Stimulated activated CD8-positive, alpha-beta memory T cell treated with anti-CD3 and anti-CD28 coated beads, Interleukin-7, amount 100 ng/mL, for 24 hours (primary cell): ENCODE measurements at places on chromosomes 2 and 18.

GRCh38 chr2:153971250-153971649, 99.5 kb downstream of the GALNT13 start:
- no peak for DNase-seq

DNA sequence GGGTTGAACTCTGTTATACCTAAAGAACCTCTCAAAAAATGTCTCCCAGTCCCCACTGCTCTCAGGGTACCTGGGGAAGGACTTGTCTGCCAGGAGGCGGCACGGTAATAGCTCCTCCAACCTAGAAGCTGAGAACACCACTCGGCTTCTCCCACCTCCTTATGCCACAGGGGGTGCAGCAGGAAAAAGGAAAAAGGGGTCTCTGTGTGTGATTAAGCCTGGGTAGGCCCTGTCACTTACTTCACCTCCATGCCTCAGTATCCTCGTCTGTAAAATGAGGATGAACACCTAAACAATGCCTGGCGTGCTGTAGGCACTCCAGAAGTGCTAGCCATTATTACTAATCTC, 76.6 kb downstream of the EMX1 start:
- DNase-seq: no peak

DNA sequence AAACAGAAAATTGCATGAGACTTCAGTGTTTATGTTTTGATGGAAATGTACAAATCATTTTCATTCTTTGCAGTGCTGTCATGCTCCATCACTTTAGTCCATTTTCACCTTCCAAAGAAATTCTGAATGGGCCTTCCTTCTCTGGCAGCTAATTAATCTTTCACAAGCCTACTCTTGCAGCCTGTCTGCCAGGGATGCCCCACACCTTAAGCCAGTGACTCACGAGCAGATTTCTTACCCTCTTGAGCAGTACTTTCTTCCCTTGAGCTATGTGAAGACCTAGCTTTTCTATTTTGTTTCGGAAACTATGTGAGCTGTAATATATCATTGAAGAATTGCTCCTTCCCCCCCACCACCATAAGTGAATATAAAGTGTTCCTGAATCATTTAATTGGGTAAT, 404.3 kb upstream of the VWC2L start:
- DNase-seq: no peak

DNA sequence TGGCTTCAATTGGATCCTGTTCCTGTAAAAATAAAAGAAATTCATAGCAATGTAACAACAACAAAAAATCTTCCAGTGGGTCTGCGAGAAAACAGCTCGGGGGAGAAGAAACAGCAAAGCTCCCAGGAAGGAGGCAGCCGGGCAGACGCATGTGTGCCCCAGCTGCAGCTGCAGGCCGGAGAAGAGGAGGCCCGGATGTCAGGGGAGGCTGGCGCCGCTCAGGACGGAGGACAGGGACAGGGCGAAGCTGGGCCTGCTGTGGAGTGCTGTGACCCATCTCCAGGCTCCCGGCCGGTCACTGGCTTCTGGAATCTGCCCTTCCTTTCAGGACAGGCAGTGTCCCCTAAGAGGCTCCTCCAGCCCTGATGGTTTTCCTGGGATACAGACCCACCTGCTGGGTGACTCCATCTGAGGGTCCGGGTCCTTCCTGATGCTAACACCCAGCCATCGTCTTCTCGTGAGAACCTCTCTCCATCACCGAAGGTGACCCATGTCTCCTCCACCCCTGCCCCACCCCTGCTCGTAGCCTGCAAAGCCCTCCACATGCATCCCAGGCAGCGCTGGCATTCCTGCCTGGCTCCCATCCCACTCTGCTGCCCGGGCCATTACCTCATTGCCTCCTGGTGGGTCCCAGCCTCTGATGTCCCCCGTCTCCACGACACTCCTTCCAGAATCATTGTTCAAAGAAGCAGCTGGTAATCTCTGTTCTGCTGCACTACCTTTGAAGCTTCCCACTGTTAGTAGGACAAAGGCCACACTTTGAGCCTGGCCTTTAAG, 145.4 kb upstream of the TWIST2 start:
- no peak for DNase-seq

GRCh38 chr2:6394276-6394675, 471.4 kb downstream of the CMPK2 start:
- no peak for DNase-seq

GRCh38 chr18:45024357-45025088, 343.8 kb downstream of the SETBP1 start:
- no peak for DNase-seq

GRCh38 chr2:26904839-26905238, 56.9 kb downstream of the DPYSL5 start:
- no peak for DNase-seq

- no peak for DNase-seq
Observed at GRCh38 chr18:54250846-54251261, 18.5 kb upstream of the POLI start.

DNA sequence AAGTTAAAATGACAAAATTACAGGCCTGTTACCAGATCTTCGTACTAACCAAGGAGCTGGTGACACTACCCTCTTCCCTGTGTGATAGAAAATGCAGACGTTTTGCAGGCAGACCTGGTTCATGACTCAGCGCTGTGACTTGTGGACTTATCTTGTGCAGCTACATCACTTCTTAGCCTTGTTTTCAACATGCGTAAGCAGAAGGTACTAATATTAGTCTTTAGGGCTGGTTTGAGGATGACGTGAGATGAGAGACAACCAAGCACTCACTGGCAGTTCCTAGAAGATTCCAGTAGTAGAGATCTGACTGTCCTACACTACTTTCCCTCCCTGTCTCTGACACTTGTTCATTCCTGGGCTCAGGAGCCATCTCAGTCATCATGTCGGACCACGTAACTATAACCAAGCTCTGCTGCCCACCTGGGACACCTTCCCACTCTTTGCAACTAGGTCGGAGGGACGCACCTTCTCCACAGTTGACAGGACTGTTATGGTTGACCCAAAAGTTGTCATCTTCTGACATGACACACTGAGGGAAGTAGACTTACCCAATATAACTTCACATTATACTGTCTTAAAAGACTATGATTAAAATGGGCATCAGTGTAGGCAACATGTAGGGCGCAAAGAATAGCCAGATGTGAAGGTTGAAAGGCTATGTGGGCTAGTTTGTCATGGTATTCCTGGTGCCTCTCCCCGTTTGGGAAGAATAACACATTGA, 64.8 kb downstream of the TNFRSF11A start:
- no peak for DNase-seq

DNA sequence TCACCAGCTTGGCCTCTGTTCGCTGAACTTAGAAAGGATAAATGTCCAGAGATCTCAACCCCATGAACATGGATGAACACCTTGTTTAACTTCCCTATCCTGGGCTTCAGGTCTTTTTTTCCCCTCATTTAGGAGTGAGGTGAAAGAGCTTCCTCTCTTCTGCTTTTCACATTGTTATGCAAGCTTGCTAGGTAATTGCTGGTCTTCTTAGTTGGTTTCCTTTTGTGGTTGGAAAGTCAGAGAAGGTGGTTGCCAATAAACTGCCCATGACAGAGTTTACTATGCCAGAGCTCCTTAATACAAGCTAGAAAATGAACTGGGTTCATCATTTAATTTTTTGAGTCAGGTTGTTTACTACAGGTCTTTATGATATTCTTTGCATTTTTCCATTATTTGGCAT, 16.6 kb downstream of the SLC9A4 start:
- DNase-seq: no peak

GRCh38 chr2:53334610-53335009, 433.0 kb upstream of the CHAC2 start:
- no peak for DNase-seq

- DNase-seq: no peak
Observed at GRCh38 chr2:45882707-45883602, 231.5 kb downstream of the PRKCE start.

DNA sequence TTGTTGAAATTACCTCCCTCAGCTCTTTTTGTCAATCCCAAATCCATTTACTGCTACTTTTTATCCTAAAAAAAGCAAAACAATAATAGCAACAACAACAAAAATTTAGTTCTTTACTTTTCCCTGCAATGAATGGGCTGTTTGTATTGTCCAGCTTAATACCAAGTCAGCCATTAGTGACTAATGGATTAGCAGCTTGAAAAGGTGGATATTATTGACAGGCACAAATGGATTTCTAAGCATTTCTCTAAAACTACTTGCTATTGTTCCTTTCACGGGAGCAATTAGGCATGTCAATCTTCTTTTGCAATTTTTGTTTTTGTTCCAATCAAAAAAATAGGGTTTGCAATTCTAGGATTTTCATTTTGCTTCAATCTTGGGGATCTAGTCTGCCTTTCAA, 32.1 kb upstream of the SPAG16 start:
- no peak for DNase-seq

DNA sequence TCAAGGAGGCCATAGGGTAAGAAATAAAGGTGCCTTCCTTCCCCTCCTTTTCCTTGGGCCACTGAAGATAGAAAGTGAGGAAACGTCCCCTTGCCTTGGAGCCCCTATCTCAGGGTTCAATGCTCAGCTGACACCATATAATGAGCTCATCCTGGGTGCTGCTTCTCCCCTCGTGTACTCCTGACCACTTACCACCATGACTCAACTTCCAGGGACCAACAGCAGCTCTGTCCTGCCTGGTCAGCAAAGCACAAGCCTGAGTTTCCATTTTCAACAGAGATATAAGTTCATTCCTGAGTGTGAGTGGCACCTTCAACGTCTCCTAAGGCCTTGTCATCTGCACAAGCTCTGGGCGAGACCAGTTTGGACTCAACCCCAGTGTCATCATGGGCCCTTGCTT, 151.2 kb downstream of the CAPN13 start:
- DNase-seq: no peak

DNA sequence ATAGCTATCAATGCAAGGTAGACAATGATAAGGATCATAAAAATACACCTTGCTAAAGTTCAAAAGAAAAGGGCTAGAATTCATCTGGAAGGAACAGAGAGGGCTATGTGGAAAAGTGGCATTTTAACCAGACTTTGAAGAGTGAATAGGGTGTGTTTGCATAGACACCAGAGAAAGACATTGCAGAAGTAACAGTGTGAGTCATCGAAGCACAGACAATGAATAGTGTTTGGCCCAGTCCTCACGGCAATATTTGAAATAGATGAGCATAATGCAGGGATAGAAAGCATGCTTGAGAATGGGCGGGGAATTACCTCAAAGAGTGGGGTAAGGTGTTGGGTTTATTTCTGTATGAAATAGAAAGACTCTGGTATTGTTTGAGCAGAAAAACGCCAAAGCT, 24.2 kb downstream of the MYT1L start:
- DNase-seq: no peak
